Stimulated activated CD4-positive, alpha-beta T cell treated with anti-CD3 and anti-CD28 coated beads, Interleukin-1b, Interleukin-23, amount 100 ng/mL, for 1 hour (primary cell): ENCODE measurements at places on chromosomes 7 and 10.

- DNase-seq, result no peak
These were observed 8.9 kb downstream of the H2BK1 start for GRCh38 chr7:151201344-151201743.

DNA sequence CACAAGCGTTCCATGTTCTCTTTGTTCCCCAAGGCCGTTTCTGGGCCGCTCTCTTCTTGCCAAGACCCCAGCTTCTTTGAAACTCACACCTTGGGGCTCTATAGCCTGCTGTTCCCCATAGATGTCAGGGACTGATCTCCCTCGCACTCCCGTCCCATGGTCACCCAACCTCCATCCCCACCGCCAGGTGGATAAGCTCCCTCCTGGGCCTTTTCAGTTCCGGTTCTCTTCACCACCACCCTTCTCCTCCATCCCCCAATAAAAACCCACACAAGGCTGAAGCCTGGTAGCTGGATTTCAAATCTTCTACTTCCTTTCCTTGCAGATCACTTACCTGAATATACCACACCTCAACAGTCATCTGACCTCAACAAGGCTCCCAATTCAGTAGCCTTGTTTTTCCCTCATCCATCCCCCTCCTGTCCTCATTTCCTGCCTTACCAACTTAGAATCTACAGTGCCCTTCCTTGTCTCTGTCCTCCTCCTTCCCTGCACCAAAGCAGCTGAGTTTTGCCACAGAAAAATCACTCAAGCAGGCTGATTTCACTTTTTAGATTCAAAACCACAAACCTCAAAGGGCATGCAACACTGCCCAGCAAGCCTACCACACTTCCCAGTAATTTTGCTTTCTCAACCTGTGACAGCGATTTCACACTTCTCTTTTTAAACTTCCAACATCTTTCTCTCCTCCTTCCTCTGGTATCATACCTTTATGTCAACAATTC lies 7.7 kb downstream of the SLC37A3 start:
- no peak for DNase-seq

DNA sequence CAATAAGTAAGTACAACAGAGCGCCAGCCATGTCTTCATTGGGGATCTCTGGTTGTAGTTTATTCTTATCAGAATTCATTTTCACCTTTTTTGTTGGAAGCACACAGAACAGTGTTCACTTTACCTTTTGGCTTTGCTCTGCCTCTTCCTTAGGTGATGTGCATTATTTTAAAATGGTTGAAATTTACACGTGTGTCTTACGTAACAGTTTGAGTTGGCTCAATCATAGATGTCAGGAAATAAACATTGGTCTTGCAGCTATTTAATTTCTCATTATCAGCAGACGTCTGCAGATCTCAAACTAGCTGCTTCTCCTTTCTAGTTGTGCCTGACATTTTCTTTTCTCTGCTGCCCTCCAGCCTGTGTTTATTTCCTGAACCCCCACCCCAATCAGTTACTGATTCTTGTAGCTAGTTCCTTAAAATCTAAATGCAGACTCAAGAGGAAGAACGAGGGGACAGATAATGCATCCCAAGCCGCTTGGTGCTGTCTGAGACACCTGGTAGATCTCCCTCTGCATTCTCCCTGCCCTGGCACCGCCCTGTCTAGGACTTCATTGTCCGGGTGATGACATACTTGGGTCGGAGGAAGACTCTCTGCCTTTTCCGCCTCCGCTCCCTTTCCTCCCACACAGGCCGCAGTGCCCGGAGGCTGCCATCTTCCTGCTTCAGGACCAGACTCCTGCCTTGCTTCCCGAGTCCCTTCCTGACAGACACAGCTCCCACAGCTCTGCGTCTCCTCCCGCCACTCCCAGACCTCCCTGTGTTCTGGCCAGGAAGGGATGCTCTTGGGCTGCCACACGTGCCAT lies 108.2 kb downstream of the ANKRD61 start:
- no peak for DNase-seq

DNA sequence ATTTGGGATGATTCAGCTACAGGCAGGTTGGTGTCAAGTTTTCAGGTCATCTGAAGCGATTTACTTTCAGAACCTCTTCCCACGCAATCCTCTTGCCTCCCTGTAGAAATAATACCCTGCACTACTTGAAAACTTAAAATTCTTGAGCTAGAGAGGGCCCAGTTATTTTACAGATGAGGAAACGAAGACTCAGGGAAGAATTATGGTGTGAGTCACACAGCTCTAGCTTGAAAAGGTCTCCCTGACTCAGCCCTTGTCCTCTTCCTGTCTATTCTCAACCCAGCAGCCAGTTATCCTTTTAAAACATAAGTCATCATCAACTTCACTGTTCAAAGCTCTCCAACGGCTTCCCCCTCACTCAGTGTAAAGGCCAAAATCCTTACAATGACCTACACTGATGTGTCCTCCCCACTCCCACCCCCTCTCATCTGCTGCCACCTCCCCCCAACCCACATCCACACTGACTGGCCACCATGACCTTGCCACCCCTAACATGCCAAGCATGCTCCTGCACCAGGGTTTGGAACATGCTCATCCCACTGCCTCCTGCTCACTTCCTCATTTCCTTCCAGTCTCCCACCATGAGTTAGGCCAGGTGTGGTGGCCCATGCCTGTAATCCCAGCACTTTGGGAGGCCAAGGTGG lies 3.4 kb downstream of the DNMBP start:
- no peak for DNase-seq

GRCh38 chr7:128915271-128915819 lies 4.8 kb upstream of the KCP start:
- DNase-seq, result no peak

- no peak for DNase-seq
These were observed 120.1 kb upstream of the GNAI1 start for GRCh38 chr7:80014511-80014910.

GRCh38 chr7:81158189-81158588 lies 239.3 kb upstream of the SEMA3C start:
- DNase-seq, result no peak

DNA sequence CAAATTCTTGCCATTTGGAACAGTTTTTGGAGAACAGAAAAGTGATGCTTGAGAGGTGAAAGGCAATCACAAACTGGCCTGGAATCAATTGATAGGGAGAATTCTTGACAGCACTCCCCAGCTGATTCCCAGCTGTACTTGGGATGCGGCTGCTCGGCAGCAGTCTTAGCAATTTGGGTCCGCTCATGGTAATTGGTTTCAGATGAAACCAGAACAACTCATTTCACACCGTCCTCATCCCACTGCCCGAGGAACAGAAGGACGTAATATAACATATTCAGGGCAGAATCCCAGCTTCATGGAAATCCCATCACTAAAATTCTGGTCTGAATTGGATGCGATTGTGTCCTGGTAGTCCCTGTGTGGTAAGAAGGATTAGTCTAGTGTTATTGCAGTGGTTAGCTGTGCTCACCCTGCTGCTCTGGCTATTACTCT lies 223.3 kb upstream of the FERD3L start:
- DNase-seq, result no peak

GRCh38 chr10:1573334-1573969 lies 163.9 kb downstream of the ADARB2 start:
- DNase-seq, result no peak

DNA sequence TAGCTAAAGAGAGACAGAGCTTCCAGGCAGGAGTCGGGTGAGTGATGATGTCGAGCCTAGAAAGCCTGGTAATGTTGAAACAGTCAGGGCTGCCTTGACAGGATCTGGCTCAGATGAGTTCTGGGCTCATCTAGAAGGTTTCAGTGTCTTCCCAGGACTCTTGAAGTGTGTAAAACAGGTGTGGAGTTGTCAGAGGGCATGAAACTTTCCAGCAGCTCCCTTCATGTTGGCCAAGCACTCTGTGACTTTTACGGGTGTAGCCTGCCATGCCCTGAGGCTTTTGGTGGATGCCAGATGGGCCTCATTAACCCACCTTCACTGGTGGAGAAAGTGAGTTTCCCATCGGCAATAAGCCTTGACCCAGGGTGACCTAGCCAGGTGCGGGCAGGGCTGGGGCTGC lies 66.4 kb upstream of the PDCD4 start:
- DNase-seq, result no peak

DNA sequence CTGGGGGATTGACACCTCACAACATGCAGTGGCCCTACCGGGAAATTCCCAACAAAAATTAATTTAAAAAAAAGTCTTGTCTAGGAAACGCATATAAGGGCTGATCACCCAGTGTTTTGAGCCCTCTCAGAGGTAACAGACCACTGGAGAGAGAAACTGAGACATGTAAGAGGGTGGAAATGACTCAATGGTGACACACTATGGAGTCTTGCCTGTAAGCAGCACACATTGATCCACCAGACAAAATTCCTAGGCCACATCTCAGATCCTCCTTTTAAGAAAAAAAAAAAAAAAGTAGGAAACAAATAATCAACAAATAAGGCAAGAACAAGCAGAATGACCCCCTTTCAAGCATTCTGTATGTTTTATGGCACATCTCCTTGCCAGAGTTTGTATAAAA lies 296.2 kb downstream of the MAGI2 start:
- DNase-seq, result no peak

GRCh38 chr10:58870070-58870469 lies 306.4 kb upstream of the PHYHIPL start:
- DNase-seq, result no peak

GRCh38 chr7:85954961-85955360 lies 688.7 kb upstream of the GRM3 start:
- no peak for DNase-seq

DNA sequence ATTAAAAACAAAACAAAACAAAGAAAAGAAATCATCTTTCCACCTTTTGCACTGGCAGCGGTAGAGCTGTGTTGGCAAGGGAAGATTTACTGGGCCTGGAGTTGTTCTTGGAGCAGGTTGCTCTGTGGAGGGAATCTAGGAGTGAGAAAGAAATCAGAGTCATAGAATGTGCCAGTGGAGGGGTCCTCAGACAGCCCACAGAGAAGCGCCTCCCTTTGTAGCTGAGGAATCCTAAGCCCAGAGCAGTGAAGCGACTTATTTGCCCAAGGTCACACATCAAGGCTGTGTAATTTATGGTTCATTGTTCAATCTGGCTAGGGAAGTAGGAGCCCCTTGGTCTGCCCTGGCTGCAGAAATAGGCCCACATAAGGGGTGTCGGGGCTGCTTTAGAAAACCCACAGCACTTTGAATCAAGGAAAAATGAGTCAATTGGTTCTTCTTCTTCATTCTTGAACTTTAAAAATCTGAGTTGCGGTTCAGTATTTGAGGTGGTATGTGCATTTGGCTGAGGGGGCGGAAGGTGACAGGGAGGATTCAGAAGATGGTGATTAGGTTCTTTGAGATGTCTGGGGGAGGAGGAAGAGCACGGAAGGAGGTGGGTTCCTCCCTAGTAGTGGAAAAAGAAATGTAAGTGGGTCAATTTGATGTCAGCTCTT lies 253.7 kb downstream of the PTEN start:
- DNase-seq, result no peak

DNA sequence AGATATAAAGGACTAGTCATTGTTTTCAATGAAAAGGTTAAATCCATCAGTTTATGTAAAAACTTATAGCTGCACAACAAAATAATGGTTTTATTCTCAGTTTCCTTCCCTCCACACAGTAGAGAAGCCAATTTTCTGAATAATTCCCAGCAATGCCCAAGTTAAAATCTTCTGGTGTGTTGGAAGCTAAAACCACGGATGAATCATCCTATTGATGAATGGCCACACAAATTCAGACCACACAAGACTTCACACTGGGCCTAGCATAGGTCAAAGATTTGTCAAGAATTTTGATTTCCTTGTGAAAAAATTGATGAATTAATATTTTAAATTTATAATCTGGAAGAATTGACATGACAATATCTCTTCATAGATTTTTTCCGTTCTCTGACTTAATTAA lies 617.6 kb downstream of the INHBA start:
- DNase-seq, result no peak

GRCh38 chr10:95350830-95351228 lies 60.0 kb upstream of the PDLIM1 start:
- no peak for DNase-seq

DNA sequence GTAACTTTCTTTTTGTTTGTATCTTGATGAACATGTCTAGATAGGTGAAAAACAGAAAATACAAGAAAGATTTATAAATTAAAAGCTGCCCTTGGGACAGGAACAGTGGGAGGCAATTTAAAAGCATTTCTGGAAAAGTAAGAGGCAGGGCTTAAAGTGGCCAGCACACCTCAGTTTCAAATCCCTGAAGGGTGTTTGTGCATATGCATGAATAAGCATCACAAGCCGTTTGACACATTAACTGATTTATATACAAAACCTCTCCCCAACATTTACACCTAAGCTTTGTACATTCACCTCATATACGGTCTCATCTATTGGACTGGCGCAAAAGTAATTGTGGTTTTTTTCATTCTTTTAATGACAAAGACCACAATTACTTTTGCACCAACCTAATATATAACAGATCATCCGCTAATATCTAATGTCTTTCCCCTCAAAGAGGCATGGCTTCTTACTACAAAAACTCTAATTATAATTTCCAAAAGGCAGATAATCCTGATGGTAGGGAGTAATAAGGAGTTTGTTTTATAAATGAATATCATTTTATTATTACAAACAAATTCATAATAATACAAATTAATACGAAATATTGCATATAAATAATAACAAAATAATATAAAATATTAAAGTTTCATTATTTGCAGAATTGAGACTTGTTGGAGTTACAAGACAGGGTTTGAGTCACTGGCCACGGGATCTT lies 48.3 kb downstream of the LRGUK start:
- DNase-seq, result no peak

- no peak for DNase-seq
These were observed 18.4 kb downstream of the GIMAP5 start for GRCh38 chr7:150755473-150756099.

- DNase-seq, result no peak
These were observed 936 bp upstream of the REPIN1 start for GRCh38 chr7:150367677-150368095.

DNA sequence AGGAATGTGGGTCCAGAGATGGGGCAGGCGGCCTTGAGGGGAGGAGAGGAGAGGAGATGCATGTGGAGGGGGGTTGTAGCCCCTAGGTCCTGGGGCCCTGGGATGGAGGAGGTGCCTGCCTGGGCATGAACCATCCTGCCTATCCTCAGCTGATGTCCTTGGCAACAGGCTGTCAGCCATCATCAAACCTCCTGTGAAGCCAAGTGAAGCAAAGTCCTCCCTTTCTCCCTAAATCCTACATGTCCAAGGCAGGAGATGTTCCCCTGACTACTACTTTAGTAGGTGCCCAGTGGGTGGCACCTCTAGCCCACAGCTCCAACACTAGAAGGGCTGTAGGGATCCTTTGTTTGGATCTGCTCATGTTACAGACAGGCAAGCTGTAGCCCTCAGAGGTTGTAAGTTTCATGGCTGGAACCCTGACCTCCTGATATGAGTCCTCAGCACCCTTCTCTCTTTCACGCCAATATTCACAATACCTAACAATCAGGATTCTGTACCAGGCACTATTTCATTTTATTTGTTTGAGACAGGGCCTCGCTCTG lies 66.6 kb upstream of the SYPL1 start:
- no peak for DNase-seq

DNA sequence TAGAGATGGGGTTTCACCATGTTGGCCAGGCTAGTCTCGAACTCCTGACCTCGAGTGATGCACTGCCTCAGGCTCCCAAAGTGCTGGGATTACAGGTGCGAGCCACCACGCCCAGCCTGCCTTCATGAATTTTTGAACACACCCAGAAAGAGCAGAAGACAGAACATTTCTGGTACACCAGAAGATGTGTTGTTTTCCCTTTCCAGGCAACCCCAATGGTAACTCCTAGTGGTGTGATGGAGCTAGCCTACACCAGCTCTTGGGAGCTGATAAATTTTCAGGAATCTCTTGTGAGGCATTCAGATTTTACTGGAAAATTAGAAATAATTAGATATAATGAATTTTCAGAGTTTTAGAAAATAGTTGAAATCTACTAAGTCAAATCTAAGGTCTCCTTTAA lies 904 bp upstream of the CCDC7 start:
- no peak for DNase-seq
